ENCODE measurements at places on chromosomes 5 and 9.

GRCh38 chr9:121233906-121234831, 32.5 kb upstream of the RAB14 start:
- DNase-seq = no peak

DNA sequence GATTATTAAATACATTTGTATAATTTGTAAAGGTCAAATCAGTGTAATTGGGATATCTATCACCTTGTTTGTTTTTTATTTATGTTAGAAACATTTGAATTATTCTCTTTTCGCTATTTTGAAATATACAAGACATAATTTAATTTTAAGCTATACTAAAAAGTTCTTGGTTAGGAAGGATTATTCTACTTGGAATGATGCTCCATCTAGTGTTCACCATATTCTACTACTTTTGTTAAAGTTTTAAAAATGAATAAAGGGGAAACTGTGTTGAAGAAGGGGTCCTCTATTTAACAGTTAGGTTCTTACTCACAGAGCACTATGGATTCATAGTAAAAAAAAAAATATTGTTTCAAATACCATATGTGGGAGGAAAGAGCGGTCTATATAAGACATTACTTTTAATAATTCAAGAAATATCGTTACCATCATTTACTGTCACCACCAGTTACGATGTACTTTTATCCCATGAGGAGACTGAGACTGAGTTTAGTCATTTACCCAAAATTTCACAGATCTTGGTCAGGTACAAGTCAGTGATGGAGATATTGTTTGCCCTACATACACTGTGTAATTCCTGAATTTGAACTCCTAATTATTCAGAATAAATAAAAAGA, 6.3 kb upstream of the STOM start:
- no peak for DNase-seq

GRCh38 chr9:113574441-113575262, 111.1 kb downstream of the RGS3 start:
- peak; percentile 11 for DNase-seq

- no peak for DNase-seq
Measured at GRCh38 chr5:74903165-74903787, 37.1 kb upstream of the FAM169A start.

DNA sequence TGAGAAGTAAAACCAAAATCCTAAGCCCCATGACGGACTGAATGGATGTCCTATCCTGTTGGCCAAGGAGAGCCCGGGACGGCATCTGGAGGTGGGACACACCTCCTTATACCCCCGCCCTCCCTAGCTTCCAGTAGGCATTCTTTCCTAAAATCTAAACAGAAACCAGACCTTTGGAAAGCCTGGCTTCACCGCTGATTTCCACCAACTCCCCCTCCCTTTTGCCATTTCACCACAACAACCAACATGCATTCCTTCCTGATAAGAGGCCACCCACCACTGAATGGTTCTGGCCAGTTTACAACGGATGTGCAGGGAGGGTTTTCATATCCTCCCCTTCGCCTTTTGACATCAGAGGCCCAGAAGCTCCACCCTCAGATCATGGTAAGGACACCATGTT, 9.2 kb upstream of the RARS1 start:
- no peak for DNase-seq

GRCh38 chr5:9920697-9921096, 290.5 kb upstream of the TAS2R1 start:
- DNase-seq = no peak

Data from left ventricle myocardium inferior (tissue), 1 donor.